Right lung (tissue), 10 donors: ENCODE measurements at places on chromosomes 5 and 9. TPM values are rescaled to one million over a fixed set of nuclear protein-coding genes. Genes with fewer than 3 reads are reported as not detected.

DNA sequence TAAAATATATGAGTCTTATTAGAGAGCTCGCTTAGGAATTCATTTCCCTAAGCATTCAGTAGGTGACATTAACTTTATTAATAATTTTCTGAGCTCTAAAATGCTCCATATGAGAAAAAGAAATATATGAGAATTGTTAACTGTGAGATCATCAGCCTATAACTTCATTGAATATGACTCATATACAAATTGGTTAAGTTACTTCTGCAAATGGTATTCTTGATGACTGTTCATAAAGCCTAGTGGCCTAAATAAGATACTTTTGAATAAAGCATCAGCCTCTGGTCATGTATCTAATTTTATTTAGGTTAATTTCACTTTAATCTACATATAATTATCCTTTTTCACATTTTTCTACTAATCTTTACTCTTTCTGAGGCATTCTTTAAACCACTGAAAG is 710.2 kb upstream of the ACO1 start:
- DNase-seq = no peak

MCC gene
- polyA plus RNA-seq = 14.3 TPM

DNA sequence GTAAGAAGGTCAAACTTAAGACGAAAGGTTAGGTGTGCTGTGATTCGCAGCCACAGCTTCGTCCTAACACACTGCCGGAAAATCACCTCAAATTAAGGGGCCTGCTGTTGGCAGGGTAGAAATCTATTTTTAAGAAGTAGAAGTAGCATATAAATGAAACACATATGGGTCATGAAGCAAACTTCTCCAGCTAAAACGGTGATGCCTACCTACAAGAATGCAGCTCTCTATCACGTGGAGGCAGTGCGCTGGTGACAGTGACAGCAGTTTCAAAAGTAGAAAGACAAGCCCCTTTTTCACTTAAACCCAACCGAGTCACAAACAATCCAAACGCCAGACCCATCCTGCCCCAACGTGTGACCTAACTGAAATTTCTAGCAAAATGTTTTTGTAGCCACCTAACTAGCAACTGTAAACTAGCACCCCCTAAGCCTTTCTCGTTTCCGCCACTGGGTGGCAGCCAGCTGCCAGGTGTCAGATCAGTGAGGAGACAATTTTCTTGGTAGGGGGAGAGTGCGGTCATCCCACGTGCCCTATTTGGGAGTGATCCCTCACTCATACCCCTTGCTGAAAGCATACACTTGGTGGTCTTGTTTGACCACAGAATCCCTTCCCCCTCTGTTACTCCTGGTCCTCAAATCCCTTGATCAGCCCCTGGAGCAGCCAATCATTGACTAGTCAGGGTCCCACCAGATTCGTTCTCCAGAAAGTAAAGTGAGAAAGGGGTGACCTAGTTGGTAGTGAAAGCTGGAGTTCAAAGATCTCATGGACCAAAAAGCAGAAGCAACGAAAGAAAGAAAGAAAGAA is 71.8 kb upstream of the MAMDC2 start:
- no peak for DNase-seq

DNA sequence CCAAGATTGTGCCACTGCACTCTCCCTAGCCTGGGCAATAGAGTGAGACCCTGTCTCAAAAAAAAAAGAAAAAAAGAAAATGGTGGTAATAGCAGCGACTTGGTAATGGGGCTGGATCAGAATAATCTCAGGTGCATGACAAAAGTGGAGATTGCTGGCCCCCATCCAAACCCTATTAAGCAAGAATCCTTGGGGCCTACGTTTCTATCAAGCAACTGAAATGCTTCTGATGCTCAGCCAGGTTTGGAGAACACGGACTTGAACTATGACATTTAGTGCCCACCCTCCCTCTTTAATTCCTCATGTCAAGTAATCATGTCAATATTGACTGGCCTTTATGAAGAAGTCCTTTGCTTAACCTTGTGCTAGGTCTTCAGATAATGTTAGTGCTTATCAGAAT is 6.6 kb downstream of the C5orf52 start:
- DNase-seq = peak; percentile 31

DNA sequence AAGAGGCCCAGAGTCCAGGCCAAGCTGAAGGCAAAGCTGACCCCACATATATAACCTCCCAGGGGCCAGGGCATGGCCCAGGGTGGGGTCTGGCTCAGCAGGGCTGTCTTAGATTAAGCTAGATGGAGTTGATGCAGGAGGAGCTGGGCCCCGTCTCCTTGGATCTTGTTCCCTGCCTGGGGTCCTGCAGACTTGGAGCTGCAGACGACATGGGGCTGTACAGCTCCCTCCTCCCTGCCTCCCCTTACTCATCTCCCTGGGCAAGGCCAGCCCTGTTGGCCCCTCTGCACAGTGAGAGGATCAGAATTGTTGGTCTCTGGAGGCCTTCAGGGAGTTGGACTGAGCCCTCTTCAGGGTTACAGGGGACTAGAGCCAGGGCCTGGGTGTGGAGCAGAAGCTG is 134.9 kb downstream of the RGS3 start:
- DNase-seq = no peak

DNA sequence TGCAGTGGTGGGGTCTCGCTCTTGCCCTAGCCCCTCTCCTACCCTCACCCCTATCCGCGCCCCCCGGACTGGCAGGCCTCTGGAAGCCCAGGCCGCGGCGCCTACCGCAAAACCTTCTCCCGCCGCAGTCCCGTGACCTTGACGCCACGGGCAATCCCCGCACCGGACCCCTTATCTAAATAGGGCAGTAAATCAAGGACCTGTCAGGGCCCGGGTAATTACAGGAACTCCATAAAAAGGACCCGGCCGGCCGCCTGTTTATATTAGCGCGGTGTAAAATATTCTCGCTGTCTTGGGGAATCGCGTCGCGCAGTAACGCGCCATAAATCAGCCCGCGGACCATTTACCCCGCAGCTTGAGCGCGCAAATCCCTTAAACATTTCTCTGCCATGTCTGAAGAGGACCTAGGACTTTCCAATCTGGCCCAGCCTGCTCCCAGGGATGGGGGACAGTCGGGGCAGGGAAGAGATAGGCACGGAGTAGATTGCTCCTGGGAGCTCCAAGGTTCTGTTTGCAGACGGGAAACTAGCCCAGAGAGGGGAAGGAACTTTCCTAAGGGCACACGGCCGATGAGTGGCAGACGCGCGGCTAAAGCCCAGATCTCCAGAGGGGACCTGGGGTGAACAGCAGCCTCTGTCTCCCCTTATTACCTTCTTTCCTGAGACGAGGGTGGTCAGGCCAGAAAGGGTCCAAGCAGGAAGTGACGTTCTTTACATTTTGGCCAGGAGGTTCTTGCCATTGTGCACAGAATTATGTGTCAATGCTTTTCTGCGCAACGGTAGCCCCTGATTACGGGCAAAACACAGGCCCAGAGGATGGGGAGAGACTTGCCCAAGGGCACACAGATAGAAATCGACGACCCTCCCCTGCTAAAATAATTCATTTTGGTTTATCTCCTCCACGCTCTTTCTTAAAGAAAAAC is 4.8 kb upstream of the HAND1 start:
- no peak for DNase-seq

WWC1 gene
- 91.8 TPM for polyA plus RNA-seq

DNA sequence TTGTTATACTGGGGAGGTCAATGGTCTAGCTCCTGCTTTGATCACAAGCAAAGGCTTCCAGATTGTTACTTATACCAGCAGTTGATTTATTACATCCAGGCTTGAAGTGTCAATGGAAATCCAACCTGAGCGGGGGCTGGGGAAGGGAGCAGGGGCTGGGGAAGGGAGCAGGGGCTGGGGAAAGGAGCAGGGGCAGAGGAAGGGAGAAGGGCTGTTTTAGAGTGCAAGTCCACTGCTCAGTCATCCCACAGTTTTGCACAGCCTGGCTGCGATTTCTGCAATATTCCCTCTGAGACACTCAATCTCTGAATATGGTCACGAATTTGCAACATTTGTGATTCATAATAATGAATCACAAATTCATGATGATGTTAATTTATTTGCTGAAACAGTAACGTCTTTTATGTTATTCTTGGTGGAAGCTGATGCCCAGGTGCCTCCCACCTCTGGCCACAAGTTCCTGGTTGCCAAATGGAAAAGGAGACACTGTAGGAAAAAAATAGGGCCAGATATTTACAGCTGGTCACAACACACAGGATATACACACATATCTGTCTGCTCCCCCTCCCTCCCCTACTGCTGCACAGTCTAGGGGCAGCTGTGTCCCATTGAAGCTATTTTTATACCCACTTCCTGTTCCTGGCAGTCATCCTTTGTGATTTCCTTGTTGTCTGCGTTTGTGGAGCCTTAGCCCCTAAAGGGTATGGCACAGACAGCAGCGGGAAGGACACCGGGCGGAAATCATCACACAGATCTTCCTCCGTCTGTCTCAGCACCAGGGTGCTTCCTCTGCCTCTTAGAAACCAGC is 325.1 kb downstream of the GADD45G start:
- DNase-seq = peak; percentile 43

GRCh38 chr9:130770679-130771442 is 64.2 kb upstream of the ABL1 start:
- DNase-seq = peak; percentile 52

- DNase-seq = no peak
These were observed 130.9 kb downstream of the SUSD1 start for GRCh38 chr9:112044186-112044585.

CCL27 gene
- polyA plus RNA-seq = not detected

SLC34A3 gene
- 0.84 TPM for polyA plus RNA-seq

GRCh38 chr5:160271836-160272235 is 40.5 kb downstream of the CCNJL start:
- DNase-seq = no peak

DNA sequence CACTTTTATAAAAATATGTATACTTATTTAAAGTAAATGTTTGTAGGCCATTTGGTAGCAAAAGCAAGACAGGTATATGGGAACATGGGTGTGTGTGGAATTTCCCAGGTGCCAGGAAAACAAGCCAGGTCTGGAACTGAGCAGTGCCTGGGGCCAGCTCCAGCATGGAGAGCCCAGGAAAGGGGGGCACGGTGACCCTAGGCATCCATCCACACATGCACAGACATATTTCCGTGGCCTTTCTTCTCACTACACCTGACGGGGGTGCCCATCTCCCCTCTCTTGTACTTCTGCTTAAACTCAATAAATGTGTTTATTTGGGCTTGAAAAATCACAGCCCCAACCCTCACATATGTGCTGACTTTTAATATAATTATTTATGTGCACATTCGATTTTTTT is 31.2 kb upstream of the CXCL14 start:
- DNase-seq = no peak

DNA sequence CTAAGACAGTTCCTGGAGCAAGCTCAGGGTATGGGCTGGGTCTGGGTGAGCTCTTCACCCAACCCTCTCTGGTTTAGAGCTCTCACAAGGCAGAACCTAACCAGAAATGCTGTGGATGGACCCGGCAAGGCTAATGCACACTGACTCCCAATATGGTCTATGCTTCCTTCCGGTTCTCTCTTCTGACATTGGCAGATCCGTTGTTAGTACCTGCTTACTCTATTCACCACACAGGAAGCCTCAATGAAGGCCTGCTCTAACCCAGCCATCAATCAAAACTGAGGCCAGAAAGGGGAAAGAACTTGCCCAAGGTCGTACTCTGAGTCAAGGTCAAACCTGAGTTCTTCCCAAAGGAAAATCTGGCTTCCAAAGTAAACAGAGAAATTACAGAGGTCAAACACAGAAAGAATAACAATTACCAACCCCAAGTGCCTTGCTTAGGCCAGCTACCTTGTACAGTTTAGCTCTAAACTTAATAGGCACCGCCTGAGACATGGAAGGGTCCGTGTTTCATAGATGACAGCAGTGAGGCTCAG is 46.0 kb upstream of the AKNA start:
- DNase-seq = no peak
